ENCODE measurements at places on chromosomes 1 and 21.

- DNase-seq = no peak
These were observed 338.1 kb downstream of the SMYD3 start for GRCh38 chr1:246169019-246169418.

- peak; percentile 19 for DNase-seq
These were observed 45.6 kb downstream of the IL23R start for GRCh38 chr1:67211589-67212563.

- no peak for DNase-seq
These were observed 3.2 kb upstream of the KRTAP19-8 start for GRCh38 chr21:31041295-31042079.

- no peak for DNase-seq
These were observed 24.4 kb downstream of the DIO1 start for GRCh38 chr1:53918343-53918742.

GRCh38 chr21:35737449-35737848 is 322.9 kb downstream of the SETD4 start:
- no peak for DNase-seq

DNA sequence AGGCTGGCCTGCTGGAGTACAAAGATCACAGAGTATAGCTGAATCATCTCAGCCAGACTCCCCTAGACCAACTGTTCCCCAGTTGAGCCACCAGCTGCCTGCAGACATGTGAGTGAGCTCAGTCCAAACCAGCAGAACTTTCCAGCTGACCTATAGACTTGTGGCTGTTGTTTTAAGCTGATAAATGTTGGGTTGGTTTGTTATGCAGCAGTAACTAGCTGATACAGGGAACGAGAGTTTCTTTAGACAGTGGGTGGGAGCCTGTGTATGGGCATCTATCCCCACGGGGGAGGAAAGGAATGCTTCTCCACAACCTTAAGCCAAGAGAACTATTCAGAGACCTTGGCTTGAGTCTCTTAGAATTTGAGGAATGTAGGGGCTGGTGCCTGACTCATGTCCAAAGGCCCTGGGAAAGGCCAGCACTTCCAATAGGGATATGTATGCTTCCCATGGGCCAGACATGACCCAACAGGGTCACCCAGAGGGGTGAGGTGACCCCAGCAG is 30.1 kb downstream of the SLC1A7 start:
- DNase-seq = no peak

GRCh38 chr1:246001837-246002230 is 505.2 kb downstream of the SMYD3 start:
- no peak for DNase-seq

DNA sequence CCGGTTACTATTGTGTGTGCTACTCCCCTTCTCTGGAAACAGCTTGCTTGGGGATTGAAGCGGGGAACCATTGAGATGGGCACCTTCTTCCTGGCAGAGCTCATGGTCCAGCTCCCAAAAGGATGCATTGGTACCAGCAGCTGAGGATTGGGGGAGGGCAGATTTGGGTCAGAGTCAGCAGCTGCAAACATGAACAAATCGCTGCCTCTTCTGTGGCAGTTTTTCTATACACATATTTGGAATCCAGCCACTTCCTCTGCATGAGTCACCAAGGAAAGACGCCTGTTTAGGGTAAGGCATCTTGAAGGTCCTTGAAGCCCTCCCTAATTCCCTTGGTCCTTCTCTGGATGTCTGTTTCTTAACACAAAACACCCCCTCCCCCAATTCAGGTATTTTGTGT is 104.7 kb downstream of the DAB1 start:
- DNase-seq = no peak

- no peak for DNase-seq
These were observed 22.8 kb downstream of the RD3 start for GRCh38 chr1:211469113-211469512.

Measured in HCT116 (cell line).